ENCODE measurements at places on chromosomes 5 and 9.

GRCh38 chr5:27592231-27592630 is 553.8 kb upstream of the CDH9 start:
- DNase-seq, result no peak

DNA sequence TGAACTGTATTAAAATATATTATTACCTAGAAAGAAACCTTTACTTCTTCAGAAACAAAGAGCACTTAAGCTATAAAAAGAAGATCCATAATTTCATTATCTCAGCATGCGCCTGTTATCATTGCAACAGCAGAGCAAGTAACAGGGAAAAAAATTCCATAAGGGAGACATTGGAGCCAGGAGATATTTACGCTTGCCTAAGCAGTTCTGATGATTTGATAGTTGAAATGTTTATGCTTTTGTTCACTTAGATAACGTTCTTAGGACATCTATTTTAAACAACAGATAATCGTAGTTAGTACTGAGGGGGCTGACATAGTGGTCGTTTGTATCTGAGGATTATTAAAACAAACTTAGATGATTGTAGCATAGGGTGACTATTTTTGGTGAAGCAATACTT is 252.5 kb downstream of the NNT start:
- no peak for DNase-seq

DNA sequence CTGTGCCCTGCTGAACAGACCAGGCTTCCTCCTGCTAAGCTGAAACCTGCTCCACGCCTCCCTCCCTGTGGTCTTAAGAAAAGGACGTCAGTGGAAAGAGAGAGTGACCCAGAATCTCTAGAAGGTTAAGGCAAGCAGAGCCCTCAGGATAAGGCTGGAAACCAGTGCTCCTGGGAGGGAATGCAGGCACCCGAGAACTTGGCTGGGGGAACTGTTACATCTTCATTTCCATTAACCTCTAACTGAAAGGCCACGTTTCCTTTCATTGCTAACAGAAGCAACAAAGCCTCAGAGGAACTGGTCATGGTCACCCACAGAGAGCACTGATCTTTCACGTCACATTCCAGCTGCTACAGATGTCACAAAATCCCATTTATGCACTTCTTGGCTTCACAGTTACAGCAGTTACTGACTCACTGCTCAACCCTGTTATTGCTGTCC is 26.1 kb upstream of the AKNA start:
- DNase-seq, result no peak

DNA sequence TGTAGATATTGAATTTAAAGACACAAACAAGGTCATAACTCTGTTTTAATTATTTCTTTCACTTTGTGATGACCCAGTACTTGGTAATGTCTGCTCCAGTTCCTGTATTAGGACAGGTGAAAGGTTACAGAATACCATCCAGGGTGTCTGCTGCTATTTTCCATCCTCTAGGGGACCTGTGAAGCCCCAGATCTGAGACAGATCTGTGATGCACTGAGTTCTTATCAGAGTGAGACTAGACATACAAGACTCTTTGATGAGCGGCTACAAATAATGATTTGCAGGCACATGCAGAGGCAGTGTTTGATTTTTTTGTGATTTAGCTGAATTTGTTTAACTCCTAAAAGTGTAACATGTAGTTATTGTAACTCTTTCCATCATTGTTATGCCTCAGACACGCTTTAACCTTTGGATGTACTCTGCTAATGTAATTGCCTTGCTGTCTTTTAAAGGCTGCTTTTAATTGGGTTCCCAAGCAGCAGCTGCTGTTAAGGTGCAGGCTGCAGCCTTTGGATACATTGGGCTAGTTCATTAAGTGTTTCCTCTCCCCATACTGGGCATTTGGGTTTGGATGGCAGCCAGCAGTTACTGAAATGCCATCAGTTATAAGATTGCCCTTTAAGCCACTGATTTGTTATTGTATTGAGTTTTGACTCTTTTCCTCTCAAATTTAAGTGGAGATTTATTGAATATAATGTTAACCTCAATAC is 63.3 kb downstream of the RASGRF2 start:
- DNase-seq, result no peak

DNA sequence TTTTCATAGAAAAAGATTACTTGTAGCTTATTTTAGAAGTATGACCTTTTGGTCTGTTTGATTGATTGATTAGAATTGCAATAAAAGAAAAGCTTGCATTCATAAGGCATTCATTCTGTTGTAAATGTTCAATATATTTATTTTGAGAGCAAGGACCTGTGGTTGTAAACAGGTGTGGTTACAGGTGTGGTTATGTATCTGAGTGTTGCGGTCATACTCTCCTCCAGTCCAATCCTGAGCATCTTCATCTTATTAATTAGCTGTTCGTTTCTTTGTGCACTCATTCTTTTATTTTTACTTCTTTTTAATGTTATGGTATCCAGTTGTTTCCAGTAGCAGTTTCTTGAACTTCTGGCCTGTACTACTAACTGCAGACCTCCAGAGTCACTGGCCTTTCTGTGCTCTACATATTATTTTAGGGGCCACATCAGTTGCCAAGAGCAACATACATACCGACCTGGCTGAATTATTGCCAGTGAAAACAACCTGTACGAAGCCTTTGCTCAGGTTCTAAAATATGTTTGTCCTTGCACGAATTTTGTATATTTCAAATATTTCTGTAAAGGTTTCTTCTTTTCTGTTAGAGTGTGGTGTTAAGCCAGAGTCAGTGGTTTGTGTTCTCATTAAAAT is 128.7 kb downstream of the CDC42SE2 start:
- no peak for DNase-seq

GRCh38 chr5:145830594-145830993 is 4.5 kb downstream of the PRELID2 start:
- DNase-seq, result no peak

GRCh38 chr5:74319076-74319475 is 321.5 kb downstream of the ENC1 start:
- DNase-seq, result peak; percentile 18

DNA sequence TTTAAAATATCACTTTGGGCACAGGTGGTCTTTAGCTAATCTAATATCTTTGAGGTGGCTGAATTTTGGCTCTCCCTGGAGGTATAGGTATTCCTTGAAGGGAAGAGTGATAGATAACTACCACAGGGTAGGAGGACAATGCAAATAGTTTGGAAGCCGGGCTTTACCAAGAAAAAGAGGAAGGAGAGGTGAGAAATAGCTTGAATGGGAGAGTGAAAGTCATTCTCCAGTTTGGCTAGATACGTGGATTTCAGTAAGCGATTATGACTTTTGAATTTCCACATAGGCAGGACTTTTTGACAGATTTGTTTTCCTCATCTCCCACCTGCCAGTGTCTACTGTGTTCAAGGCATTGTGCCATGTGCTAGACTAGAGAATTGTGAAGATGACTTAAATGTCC is 45.5 kb downstream of the RASA1 start:
- no peak for DNase-seq

GRCh38 chr5:153797484-153797883 is 241.2 kb downstream of the FAM114A2 start:
- no peak for DNase-seq

DNA sequence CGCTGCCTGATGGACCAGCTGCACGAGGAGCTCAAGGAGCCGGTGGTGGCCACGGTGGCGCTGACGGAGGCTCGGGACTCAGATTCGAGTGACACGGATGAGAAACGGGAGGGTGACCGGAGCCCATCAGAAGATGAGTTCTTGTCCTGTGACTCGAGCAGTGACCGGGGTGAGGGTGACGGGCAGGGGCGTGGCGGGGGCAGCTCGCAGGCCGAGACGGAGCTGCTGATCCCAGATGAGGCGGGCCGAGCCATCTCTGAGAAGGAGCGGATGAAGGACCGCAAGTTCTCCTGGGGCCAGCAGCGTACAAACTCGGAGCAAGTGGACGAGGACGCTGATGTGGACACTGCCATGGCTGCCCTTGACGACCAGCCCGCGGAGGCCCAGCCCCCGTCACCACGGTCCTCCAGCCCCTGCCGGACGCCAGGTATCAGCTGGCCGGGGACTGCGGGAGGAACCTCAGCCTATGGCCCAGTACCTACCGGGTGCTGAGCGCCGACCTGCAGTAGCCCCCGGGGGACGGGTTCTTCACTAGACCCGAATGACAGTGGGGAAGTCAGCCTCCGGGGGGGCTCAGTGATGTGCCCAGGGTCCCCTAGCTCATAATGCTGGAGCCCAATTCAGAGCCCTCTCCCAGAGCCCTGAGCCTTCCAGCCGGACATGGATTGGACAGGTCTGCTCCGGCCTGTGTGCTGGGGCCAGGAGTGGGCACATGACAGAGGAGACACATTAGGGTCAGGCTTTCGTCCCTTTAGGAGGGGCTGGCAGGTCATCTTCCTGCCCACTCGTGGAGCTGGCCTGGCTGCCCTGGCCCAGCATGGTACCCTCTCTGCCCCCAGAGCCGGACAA is 33.0 kb downstream of the USP20 start:
- no peak for DNase-seq

All from stimulated activated CD8-positive, alpha-beta memory T cell treated with anti-CD3 and anti-CD28 coated beads, Interleukin-2, amount 100 ng/mL, for 48 hours (primary cell).